ENCODE measurements at places on chromosomes 4 and X. TPM values are rescaled to one million over a fixed set of nuclear protein-coding genes. Genes with fewer than 3 reads are reported as not detected.
A peak's percentile ranks its signal among the peaks of the same experiment; 100 is the strongest.

GRCh38 chr4:154988511-154988910 is 207.4 kb downstream of the RBM46 start:
- H3K27me3 ChIP-seq, result no peaks in the 10 kb centered on the region
- DNase-seq, result no peak
- no peak overlapping the region for H3K27ac ChIP-seq

DNA sequence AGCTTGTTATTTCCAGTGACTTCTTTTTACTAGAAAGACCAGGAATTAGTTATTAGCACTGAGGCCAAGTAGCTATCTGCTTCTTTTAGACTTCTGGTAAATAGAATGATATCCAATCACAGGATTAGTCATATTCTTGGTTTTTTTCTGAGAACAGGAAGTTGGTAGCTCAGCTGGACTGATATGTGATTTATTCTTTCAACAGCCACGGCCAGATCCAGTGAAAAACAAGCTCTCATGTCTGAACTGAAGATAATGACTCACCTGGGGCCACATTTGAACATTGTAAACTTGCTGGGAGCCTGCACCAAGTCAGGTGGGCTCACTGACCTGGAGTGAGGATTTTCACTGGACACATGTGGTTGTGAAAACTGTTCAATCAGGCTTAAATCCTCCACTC is 48.6 kb downstream of the PDGFRA start:
- no peaks in the 10 kb centered on the region for H3K27me3 ChIP-seq
- peak overlapping the region; percentile 58 for H3K27ac ChIP-seq

DNA sequence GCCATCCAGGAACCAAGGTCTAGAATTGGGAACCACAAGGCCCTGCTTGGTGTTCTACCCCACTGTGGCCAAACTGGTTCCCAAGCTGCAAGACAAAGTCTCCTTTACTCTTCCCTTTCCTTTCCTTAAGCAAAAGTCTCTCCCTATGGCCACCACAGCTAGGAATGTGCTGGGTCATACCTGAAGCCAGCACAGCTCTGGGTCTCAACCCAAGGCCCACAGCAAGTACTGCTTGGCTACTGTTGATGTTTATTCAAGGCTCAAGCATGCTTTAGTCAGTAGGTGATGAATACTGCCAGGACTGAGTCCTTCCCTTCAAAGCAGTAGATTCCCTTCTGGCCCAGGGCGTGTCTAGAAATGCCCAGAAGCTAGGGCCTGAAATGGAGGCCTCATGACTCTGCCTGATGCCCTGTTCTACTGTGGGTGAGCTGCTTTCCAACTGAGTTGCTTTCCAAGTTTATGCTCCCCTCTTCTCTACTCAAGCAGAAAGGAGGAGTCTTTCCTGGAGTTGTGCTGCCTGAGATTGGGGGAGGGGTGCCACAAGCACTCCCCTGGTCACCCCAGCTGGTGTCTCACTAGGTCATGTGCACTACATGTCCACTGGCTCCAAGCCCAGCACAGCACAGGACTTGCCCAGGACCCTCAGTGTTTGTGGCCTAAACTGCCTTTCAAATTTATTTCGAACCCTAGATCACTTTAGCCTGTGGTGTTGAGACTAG is 44.9 kb downstream of the STAP1 start:
- no peak overlapping the region for H3K4me3 ChIP-seq
- H3K27ac ChIP-seq, result no peak overlapping the region
- peaks cover 5% of the 10 kb centered on the region for H3K4me1 ChIP-seq
- no peak for DNase-seq
- peaks cover 2% of the 10 kb centered on the region for H3K27me3 ChIP-seq
- peaks cover 65% of the 10 kb centered on the region for H3K36me3 ChIP-seq

DNA sequence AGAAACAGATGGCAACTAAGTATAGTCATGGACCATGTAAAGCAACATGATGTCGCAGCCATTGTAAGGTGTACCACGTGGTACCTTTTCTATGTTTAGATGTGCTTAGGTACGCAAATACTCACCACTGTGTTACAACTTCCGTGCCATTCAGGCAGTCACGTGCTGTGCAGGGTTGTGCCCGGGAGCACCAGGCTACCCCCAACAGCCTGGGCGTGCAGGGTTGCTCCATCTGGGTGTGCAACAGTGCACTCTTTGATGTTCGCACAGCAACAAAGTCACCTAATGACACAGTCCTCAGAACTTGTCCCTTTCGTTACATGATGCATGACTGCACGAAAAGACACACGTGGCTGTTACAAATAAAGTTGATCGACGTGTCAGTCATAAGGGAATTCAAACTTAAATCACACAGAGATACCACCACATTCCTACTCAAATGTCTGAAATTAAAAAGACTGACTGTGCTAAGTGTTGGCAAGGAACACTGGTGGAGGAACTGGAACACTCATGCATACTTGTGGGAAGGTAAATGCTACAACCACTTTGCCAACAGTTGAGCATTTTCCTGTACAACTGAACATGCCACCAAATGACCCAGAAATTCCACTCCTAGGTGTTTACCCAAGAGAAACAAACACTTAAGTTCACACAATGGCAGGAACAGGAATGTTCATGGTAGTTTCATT is 24.3 kb downstream of the CPLX1 start:
- no peak overlapping the region for H3K27ac ChIP-seq
- H3K4me1 ChIP-seq, result peaks cover 19% of the 10 kb centered on the region
- H3K36me3 ChIP-seq, result no peaks in the 10 kb centered on the region
- no peak overlapping the region for H3K4me3 ChIP-seq

DNA sequence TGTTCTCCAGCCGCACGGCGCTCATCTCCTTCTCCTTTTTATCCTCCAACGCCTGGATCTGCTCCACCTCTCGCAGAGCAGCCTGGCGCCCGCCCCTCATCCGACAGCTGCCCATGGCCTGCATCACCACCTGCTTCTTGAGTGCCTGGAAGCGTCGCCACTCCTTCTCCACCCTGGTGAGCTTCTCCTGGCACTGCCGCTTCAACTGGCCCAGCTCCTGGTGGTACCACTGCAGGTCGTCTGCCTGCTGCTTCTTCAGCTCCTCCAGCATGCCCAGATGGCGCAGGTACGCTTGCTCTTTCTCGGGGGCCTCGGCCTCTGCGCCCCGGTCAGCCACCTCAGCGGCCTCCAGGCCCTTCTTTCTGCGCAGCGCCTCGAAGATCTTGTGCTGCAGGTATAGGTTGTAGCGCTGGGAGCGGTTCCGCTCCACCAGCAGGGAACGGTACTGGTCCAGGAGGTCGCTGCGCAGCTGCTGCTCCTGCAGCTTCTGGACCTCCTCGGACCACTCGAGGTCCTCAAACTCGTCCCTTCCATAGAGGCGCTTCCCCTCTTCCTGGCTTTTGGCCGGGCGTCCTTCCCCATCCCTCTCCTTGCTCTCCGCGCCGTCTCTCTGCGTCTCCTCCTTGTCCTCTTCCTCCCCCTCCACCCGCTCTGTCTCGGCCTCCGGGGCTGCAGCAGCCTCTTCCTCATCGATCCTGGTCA is 1.2 kb upstream of the TADA2B start:
- peaks cover 19% of the 10 kb centered on the region for H3K36me3 ChIP-seq
- H3K4me1 ChIP-seq, result peaks cover 43% of the 10 kb centered on the region
- no peak for DNase-seq
- H3K27me3 ChIP-seq, result peaks cover 10% of the 10 kb centered on the region
- H3K27ac ChIP-seq, result peak overlapping the region; percentile 35

DNA sequence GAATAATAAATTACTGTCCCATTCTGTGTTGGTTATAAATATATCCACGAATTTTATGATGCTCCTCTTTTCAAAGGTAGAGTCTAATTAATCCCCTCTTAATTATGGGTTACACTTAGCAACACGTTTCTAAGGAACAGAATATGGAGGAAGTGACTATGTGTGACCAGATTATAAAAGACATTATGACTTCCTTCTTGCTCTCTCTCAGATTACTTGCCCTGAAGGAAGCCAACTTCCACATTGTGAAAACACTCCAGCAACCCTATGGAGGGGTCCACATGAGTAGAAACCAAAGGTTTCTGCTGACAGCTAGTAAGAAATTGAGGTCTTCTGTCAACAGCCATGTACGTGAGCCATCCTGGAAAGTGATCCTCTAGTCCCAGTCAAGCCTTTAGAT is 59.3 kb downstream of the WDFY3 start:
- H3K4me3 ChIP-seq, result no peak overlapping the region
- no peaks in the 10 kb centered on the region for H3K27me3 ChIP-seq
- no peak overlapping the region for H3K27ac ChIP-seq
- no peak for DNase-seq

Gene PRR32
- total RNA-seq, result not detected

Gene MAGEA3
- not detected for total RNA-seq

GRCh38 chr4:168019921-168020320 is 72.4 kb upstream of the ANXA10 start:
- no peaks in the 10 kb centered on the region for H3K4me1 ChIP-seq
- no peak overlapping the region for H3K27ac ChIP-seq
- H3K36me3 ChIP-seq, result no peaks in the 10 kb centered on the region

DNA sequence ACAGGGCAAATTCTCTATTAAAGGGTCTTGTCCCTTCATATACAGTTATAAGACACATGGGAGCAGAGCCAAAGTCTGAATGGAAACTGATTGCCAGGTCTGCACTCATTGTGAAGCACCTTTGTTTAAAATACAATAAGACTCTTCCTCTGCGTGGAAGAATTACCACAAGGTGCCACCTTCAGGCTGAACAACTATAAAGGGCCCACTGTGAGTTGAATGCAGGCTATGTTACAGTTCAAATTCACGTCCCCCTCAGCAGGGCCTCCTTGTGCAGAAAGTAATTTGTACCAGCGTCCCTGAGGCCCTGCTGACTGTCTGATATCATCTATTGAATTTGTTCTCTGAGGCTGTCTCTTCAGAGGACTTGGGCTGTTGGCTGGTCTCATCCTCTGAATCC is 225.8 kb upstream of the TEX13C start:
- H3K36me3 ChIP-seq, result no peaks in the 10 kb centered on the region
- no peak overlapping the region for H3K4me3 ChIP-seq
- no peak overlapping the region for H3K27ac ChIP-seq
- DNase-seq, result no peak

DNA sequence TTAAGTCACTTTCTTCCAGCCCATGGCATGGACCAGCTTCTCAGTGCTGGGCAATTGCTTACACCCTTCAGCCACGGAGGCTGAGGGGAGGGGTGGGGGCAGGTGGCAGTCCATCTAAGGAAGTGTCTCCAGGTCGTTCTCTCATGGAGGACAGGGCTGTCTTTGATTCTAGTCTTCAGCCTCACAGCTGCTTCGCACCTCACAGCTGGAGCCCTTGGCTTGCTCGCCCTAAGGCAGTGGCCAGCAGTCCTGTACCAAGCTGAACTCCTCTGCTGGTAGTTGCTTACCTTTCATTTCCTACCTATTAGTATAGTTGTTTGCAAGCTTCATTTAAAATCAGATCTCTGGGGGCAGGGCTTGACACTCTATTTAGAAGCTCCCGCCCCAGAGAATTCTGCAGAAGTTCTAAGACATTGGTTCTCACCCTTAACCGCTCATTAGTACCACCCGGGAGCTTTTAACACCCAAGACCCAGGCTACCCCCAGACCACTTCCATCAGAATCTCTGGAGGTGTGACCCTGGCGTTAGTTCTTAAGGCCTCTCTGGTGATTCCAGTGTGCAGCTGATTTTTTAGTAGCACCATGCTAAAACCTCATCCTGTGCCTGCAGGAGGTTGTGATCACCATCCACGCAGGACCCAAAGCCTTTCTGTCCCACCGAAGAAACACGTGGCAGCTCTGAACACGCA is 386.8 kb downstream of the UNC5C start:
- no peak overlapping the region for H3K27ac ChIP-seq
- H3K36me3 ChIP-seq, result no peaks in the 10 kb centered on the region
- H3K27me3 ChIP-seq, result peaks cover 35% of the 10 kb centered on the region
- no peaks in the 10 kb centered on the region for H3K4me1 ChIP-seq
- DNase-seq, result no peak

Gene NEUROG2
- not detected for total RNA-seq

Gene NHS
- 0.71 TPM for total RNA-seq

Gene OPRPN
- total RNA-seq, result not detected

Data from activated CD4-positive, alpha-beta memory T cell treated with anti-CD3 and anti-CD28 coated beads, Interleukin-2, amount 10 ng/mL, durations not matched to agents 7 days and 5 days (primary cell).